ENCODE measurements at places on chromosomes 12 and 14.
A peak's percentile ranks its signal among the peaks of the same experiment; 100 is the strongest.

DNA sequence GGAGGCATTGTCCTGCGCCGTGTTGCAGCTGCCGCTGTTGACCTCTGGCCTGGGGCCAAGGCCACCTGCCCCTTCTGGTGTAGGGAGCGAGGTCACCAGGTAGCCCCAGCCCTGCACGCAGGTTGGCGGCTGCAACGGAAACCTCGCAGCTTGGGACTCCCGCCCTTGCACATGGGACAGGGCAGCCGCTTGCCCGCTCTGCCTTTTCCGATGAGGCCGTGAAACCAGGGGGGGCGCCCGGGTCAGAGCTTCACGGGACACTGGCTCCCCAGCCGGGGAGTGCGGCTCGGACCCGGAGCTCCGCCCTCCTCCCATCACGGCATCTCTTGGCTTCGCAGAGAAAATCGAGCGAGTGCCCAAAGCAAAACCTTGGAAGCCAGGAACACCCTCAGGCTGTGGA, 25.4 kb downstream of the DNAH10 start:
- no peak for DNase-seq

DNA sequence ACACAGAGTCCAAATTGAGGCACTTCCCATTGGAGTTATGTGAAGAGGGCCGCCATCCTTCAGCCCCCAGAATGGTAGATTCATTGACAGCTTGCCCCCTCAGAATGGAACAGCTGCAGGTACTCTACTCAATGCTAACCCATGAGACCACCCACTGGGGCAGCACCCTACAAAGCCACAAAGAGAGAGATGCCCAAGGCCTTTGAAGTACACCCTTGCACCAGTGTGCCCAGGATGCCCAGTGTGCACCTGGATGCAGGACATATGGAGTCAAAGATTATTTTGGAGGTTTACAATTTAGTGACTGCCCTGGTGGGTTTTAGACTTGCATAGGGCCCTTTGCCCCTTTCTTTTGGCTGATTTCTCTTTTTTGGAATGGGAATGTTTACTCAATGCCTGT, 933.9 kb downstream of the SLC16A7 start:
- no peak for DNase-seq

- no peak for DNase-seq
Measured at GRCh38 chr12:32508626-32509025, 109.3 kb downstream of the FGD4 start.

- no peak for DNase-seq
Measured at GRCh38 chr12:47316609-47317049, 236.9 kb upstream of the AMIGO2 start.

DNA sequence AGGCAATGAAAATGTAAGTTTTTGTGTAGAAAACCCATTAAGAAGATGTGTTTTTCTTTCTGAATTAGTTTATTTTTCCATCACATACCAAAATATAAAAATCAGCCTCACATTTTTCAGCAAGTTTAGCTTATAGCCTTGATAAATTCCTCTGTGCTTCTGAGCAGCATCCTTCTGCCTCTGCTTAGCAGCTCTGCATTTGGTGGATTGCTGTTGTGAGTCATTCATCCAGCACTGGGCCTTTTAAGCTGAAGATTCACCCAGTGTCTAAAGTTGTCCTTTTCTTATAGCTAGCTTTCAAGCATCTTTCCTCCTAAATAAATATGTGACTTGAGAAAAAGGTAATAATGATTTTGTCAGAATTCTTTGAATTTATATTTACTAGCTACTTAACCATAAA, 206.1 kb downstream of the PCNX1 start:
- no peak for DNase-seq

DNA sequence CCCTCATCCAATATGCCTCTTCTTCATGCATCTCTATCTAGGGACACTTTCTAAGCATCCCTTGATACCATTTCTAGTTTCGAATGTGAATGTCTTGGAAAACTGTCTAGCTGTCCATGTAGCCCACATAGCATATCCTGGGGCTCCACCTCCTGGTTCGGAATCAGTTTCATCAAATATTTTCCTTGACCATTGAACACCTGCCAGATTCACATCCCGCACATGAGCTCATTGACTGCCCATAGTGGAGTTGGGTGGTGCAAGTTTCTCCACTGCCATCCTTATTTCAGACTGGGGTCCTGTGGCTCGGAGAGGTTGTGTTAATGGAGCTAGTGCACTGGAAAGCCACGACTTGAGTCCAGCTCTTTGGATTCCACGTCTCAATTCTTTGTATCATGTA, 58.6 kb upstream of the TMEM263 start:
- DNase-seq = peak; percentile 9

DNA sequence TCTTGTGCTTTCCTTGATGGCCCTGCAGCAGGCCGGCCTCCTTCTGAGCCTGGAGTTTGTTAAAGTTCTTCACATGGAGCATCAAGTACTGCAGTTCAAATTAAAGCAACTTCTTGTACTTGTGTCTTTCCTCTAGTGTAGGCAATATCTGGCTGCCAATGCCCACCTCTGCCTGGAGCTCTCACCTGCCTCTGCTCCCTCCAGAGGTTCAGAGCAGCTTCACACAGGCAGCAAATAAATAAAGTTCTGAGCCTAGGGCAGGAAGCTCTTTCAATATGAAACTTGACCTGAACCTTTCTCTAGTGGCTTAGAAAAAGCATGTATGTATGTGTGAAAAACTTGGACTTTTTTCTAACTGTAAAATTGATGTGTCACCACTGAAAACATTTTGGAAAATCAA, 65.9 kb downstream of the ITPR2 start:
- DNase-seq = no peak

DNA sequence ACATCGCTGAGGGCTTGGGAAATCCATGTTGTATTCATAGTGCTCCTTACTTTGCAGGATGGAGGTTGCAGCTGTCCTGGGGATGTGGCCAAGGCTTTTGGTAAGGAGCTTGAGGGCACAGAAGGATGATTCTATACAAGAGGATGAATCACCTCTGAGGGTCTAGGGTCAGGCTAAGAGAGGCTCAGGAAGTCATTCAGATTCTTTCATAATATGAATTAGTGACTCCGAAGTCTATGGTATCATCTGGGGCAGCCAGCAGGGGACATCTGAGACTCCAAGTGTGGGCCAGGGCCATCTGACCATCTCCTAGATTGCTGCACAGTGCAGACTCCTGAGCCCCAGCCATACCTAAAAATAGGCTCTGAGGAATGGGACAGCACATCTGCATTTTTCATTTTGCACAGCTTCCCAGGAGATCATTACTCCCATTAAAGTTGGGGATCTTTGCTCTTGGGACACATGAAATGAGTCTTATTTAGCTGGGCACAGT, 4.8 kb downstream of the GMPR2 start:
- DNase-seq = no peak

DNA sequence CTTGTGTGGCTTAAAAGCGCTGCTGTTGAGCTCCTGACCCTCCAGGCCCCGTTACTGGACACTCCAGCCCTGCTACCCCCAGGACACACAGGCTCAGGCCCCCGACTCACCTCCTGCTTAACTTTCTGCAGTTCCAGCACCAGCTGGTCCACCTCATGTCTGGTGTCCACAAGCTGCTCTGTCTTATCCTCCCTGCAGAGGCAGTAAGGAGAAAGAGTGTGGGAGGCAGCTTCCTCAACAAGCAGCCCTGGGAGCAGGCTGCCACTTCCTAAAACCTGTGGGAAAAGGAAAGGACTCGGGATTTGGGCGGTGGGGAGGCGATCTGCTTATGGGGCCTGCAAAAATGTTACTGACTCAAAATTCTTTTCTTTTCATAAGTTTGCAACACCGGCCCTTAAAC, 79.2 kb downstream of the CCDC88C start:
- DNase-seq = no peak

DNA sequence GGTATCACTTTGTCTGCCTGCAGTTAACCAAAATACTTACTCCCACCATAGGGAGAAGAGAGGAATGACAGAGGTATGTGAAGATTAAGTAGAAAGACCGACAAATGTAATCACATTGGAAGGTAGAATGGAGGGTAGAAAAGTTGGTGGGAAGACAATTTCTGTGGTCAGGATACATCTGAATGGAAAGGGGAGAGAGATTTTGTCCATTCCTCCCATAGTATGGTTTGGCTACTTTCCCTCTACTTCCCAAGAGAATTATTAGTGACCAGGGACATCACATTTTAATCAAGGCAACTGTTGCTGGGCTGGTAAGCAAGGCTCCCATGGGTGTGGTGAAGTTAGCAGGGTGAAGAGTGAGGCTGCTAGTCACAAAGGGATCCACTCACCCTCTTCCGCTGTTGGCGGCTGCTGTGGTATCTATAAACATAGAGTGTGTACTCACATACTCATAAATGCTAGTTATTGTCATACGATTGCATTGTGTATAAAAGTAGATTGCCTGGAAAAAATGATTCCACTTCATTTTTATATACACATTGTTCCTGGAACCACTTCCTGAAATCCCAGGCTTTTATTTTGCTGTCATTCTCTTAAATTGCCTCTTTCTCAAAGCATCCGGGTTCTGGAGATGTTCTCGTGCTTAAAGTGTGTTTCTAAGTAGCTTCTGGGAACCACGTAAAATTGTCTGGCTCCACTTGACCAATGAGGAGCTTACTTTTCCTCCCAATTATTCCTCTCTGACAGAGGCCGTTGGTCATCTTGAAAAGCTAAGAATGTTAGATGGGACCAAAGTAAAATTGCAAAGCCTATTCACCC, 413.1 kb downstream of the ZFP36L1 start:
- no peak for DNase-seq

DNA sequence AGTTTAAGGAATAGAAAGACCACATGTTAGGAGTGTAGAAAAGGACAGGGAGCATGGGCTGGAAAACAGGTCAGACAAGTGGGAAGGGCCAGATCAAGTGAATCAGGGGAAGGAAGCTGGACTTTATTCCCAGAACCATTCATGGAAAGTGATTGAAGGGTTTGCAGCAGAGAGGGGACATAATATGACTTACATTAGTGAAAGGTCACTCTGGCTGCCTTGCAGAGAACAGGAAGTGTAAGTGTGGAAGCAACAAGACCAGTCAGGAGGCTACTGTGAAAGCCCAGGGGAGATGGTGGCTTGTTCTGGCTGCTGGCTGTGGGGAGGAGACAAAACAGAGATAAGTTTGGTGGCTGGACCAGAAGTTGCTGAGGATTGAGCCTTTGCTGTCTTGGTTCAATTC, 69.1 kb downstream of the VCPKMT start:
- peak; percentile 52 for DNase-seq

- DNase-seq = no peak
Measured at GRCh38 chr12:76449016-76449415, 100.8 kb upstream of the BBS10 start.

DNA sequence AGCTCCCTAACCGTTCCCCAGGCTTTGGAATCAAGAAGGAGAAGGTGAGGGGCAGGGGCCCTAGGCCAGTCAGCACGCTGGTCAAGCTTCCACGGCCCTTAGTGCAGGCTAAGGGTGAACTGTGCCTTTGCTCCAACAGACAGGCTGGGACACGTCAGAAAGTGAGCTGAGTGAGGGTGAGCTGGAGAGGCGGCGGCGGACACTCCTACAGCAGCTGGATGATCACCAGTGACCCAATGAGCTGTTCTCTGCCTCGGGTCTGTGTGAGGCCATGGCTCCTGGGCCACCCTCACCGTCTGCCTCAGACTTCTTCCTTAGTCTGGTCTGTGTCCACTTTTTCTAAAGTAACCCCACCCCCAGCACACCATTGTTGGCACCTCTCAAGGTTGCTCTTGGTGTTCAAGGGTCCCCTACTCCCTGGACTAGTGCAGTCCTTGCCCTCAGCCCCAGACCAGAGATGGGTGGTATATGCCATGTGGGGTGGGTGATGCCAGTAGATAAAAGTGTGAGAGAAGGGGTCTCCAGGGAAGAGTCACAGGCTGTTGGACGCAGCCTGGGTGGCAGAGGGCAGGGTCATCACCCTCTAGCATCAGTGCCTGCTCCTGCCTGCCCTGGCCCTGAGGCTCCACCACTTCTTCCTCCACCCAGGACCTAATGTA, 20.7 kb downstream of the PRPF40B start:
- DNase-seq = no peak

GRCh38 chr14:105141486-105142281, 26.9 kb downstream of the JAG2 start:
- DNase-seq = no peak

GRCh38 chr14:31461545-31461944, 4.2 kb upstream of the DTD2 start:
- no peak for DNase-seq

GRCh38 chr12:117038919-117039318, 60.3 kb downstream of the TESC start:
- no peak for DNase-seq

Data from Calu3 (cell line).